ENCODE measurements at places on chromosomes 13 and 19.

DNA sequence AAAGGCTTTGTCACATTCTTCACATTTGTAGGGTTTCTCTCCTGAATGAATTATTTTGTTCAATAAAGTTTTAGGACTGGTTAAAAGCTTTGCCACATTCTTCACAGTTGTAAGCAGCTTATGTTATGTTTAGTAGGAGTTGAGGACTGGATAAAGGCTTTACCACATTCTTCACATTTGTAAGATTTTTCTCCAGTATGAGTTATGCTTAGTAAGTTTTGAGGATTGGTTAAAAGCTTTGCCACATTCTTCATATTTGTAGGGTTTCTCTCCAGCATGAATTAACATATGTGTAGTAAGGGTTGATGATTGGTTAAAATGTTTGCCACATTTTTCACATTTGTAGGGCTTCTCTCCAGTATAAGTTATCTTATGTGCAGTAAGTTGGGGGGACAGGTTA lies 79.9 kb downstream of the ZNF431 start:
- DNase-seq: no peak

DNA sequence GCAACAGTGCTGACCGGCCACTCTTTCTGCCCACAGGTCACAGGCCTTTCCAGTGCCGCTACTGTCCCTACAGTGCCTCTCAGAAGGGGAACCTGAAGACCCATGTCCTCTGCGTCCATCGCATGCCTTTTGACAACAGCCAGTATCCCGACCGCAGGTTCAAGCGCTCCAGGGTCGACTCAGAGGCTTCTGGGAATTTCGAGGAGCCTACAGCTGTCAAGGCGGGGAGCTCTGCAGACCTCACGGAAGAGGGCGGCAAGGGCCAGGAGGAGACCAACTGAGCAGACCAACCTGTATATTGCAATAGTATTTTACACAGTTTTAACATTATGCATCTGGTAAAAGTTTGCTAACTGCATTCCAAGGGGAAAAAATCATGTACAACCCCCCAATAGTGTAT lies 338.5 kb downstream of the ZNF536 start:
- no peak for DNase-seq

DNA sequence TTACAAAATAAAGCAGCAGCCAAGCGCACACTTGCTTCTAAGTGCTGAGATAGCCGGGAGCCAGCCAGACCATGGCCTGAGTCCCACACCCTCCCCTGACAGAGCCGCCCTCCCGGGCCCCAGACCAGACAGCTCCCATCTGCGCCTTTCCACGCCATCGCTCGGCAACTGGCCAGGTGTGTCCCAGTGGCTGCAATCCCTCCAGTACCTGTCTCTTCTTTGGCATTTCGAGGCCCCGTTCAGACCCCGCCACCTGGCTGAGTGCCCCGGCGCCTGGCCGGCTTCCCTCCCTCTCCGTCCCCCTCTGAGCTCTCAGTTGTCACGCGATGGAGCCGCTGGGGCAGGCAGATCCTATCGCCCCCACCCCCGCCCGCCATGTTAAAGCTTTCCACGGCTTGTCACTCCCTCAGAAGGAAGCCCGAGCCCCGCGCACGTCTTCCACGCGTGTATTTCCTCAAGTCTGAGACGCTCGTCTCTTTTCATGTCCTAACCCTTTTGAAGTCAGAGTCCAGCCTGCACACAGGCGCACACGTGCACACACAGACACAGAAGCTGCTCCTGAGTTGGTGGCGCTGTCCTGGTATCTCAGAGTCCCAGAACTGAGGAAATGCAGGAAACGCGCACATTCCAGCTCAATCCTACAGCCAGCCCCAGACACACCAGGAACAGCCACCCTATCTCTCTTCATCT lies 7.9 kb downstream of the MLLT1 start:
- DNase-seq: no peak

- no peak for DNase-seq
Measured at GRCh38 chr13:36151591-36151990, 20.4 kb upstream of the DCLK1 start.

- DNase-seq: no peak
Measured at GRCh38 chr19:33887891-33888290, 91.2 kb downstream of the KCTD15 start.

DNA sequence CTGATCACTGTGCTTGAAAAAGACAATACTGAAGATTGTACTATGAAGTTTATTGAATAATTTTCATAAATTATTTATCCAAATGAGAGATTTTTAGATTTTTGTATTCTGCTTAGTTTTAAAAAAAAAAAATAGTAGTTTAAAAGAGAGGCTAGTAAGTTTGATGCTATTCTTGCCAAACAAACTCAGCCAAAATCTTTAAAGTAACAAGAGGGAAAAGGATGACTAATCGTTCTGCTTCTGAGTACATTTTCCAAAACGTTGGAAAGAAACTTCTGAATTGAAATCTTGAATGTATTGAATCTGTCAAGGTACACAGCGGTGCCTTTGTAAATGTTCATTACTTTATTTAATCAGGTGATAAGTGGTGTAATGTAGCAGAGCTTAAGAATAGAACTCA lies 34.4 kb downstream of the NUP58 start:
- no peak for DNase-seq

DNA sequence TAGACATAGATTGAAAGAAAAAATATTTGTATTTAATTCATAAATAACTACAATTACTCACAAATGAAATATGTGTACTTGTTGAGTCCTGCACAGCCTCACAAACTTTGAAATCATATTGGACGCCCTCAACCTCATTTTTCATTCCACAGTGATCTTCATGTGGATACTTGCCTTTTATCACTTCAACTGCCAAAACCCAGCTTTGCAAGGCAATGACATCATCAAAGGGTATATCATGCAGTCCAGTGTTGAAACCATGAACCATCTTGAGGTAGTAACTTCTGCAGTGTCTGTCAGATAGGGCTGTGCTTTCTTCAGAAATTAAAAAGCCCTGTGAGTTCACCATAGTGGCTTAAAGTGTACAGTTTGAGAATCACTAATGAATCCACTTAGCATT lies 82.2 kb downstream of the HS6ST3 start:
- DNase-seq: no peak

- no peak for DNase-seq
Measured at GRCh38 chr19:48619692-48620585, 633 bp downstream of the SPHK2 start.

GRCh38 chr19:19820774-19821320 lies 703 bp downstream of the ZNF506 start:
- peak; percentile 12 for DNase-seq

DNA sequence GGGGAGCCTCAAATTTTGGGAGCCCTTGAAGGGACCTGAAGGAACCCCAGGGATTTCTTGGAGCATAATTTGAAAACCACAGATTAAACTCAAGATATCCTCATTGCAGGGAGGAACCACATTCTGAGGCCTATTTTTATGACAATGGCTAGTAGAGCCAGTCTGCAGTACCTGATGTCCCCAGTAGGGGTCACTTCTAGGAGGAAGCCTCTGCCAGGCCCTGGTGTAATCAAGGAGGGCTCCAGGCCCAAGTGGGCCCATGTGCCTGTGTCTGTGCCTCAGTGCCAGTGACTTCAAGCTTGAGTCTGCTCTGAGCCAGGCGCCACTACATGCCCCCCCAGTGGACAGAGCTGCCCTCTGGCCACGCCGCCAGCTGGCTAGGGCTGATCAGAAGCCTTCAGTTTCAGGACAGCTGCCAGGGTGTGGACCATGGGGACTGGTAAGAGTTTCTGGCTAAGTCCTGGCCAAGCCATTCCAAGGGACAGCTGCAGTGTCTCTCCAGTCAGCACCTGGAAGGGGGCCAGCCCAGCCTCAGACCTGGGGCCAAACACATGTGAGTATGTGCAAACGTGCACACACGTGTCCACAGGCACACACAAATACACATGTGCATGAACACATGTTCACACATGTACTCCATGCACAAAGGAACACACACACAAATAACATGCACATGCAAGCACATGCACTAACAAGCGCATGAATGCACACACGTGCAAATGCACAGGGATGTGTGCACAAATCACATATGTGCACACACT lies 20.5 kb upstream of the SLC7A10 start:
- no peak for DNase-seq

- peak; percentile 65 for DNase-seq
Measured at GRCh38 chr19:10505583-10506229, 2.5 kb upstream of the KEAP1 start.

GRCh38 chr13:107827840-107828549 lies 387.3 kb downstream of the LIG4 start:
- no peak for DNase-seq

DNA sequence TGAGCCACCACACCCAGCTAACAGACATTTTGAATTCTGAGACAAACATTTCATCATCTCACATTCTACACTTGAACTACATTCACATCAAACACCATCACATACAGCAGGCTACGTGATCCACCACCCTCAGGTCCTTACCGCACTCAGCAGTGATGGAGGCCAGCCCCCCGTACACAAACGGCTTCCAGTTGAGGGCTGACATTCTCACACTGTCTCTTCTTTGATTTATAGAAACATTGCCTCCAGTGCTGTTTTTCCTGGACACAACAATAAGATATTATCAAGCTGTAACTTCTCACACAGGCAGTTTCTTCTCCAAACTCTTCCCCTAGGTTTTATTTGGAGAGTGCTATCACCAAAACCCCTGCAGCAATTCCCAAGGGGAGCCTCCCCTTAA lies 7.0 kb downstream of the SLC25A30 start:
- DNase-seq: no peak

- DNase-seq: no peak
Measured at GRCh38 chr13:87607266-87607665, 63.9 kb upstream of the SLITRK5 start.

GRCh38 chr13:44435142-44435918 lies 61.7 kb downstream of the SERP2 start:
- peak; percentile 80 for DNase-seq

All from effector memory CD4-positive, alpha-beta T cell (primary cell).